Stimulated activated naive CD4-positive, alpha-beta T cell treated with Interleukin-2 at 50 U/mL for 16 hours (primary cell): ENCODE measurements at places on chromosomes 5 and 9.

- DNase-seq, result no peak
Observed at GRCh38 chr5:172867761-172868435, 33.8 kb downstream of the ERGIC1 start.

DNA sequence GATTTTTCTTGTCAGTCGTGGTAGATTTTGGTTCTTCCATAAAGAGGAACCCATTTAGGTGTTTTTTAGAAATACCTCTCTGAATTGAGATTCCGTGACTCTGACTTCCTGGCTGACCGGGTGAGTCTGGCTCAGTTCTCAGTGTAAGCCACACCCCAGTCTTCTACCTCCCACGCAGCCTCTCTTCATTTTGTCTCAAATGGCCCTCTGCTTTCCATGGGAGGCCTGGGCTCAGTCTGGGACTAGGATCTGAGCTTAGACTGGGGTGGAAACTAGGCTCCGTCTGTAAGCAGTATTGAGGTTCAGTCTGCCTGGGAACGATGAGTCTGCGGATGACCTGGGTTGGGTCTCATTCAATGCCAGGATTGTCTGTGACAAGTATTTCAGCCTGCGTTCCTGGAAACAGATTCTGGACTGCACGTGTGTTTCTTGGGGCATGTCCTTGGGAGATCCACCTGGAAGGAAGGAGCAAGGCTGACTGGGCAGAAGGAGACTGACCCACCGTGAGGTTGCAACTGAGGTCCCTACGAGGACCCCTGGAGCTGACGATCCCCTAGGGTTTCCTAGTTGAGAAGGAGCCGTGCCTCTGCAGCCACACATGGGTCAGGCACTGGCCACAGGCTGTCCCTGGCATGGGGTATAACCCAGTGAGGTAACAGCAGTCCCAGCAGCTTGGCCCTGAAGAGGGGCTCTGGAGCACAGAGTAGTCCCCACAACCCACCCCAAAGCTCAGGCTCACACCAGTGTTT is 12.4 kb upstream of the CRB2 start:
- DNase-seq, result no peak

DNA sequence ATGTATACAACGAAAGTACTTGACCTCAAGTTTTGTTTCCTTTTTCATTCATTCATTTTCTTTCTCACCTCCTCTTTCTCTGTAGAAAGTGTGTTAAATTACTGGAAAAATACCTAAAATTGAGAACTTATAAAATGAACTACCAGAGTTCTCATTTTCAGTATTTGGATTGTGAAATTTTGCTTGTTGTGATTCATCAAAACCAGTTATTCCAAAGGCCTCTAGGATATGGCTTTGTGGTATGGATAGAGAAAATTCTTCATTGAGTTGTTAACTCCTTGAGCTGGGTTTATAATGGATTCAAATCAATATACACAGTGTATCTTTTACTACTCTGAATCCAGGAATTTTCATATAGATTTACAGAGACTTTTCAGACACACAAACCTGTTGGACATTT is 287.6 kb downstream of the KDM4C start:
- no peak for DNase-seq

- no peak for DNase-seq
Observed at GRCh38 chr5:149297340-149298025, 25.8 kb downstream of the AFAP1L1 start.

DNA sequence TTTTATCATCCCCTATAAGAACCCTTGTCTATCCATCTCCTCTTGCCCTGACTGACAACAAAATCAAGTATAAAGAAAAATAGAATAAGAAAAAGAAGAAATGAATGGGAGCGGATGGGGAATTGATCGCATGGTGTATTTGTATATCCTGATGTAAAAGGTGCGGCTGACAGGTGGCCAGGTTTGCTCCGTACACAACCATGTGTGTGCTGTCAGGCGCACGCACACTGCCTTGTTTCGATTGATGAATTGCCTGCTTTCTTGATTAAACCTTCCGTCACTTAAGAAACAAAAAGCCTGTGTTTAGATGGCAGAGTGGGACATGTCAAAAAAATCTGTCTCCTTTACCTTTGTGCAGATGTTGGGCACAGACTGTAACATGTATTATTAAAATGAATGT is 102.6 kb downstream of the MVB12B start:
- no peak for DNase-seq

DNA sequence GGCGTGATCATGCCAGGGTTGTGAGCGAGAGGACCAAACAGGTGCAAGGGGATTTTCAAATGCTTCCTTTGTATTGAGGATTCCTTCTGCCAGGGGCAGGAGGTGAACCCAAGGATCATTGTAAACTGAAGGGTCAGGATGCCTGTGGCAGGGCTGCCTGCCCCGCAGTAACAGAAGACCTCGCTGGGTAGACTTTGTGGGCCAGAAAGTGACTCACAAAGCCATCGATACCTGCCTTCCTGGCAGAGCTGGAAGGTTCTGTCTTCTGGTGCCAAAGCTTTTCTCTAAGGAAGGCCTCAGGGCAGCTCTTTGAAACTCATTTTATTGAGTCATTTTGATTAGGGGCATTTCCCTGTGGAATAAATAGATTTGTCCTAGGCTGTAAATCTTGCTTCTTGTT is 223.4 kb downstream of the ICE1 start:
- no peak for DNase-seq

- no peak for DNase-seq
Observed at GRCh38 chr9:118651511-118651910, 717.7 kb downstream of the BRINP1 start.

DNA sequence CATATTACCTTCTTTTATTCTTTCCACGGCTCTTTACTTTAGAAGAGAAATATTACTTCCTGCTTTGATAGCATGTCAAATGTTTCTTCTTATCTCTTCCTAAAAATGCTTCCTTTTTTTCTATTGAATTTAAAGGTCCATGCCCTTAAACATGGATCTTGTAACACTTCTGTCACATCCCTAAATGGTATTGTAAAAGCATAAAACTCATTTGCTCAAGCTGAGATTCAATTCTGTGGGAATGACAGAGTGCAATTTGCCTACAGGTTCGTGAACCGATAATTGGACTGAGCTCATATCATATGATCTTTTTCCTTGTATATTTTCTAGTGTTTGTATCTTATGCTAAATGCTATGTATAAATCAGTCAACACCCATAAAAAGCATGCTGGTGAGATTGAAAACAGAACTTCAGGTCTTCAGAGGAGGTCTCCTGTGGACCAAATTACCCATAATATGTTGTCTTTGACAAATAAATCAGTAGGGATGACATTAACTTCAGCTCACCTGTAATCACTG is 429.3 kb downstream of the TMEM232 start:
- DNase-seq, result no peak

DNA sequence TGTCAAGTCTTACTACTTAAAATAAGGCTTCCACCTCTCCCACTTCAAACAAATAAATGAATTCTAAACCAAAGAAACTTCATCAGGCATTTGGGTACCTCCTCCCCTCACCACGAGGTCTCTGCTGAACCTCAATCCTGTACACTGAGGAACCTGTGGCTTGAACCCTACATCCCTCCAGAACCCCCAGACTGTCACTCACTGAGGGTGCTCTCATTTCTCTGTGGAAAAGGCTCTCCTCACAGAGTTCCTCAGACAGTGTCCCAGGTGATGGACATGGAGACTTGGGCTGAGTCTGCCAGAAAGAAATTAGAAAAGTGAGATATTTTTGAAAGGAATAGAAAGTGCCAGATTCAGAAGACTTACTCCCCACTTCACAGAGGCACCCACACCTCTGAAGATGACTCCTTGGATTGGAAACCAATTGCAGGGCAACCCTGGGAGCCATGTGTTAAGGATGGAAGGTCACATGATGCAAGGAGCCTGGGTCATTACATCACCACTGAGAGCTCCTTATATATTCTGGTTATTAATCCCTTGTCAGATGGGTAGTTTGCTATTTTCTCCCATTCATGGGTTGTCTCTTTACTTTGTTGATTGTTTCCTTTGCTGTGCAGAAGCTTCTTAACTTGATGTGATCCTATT is 19.8 kb downstream of the MLANA start:
- no peak for DNase-seq

- no peak for DNase-seq
Observed at GRCh38 chr9:72872718-72873117, 80.1 kb downstream of the ALDH1A1 start.

GRCh38 chr5:168807287-168807686 is 228.1 kb upstream of the PANK3 start:
- DNase-seq, result no peak

GRCh38 chr5:10652606-10653005 is 88.7 kb downstream of the ANKRD33B start:
- no peak for DNase-seq

DNA sequence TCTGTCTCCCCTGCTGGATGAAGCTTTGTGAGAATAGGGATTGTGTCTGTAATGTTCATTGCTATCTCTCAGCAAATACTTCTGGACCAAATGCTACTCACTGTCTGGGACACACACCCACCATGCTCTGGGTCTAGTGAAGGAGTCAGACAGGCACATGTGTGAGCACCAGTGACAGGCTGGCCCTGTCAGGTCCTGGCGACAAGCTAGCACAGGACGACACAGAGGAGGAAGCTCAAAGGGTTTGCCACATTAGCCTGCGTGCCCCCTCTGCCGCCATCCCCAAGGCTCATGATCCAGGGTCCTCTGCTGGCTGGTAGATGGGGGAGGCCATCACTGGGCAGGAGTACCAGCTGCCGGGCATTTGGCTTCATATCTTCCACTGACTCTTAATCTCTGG is 23.3 kb downstream of the LRSAM1 start:
- DNase-seq, result no peak

DNA sequence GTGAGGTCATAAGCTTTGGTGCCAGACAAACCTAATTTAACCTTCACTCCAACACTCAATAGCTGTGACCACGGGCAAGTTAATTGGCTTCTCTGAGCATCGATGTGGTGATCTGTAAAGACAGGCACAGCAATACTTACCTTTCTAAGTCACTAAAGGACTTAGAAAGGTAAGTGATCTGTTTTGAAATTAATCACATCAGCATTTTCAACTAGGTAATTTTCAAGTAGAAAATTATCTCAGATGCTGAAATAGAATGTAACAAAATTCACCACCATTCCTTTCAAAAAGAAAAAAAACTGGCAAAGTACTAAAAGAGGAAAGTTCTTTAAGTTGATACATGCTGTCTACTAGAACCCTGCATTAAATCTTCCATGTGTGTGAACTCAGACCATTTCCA is 354.5 kb downstream of the ICE1 start:
- no peak for DNase-seq

- no peak for DNase-seq
Observed at GRCh38 chr5:153365547-153365946, 124.9 kb upstream of the GRIA1 start.

DNA sequence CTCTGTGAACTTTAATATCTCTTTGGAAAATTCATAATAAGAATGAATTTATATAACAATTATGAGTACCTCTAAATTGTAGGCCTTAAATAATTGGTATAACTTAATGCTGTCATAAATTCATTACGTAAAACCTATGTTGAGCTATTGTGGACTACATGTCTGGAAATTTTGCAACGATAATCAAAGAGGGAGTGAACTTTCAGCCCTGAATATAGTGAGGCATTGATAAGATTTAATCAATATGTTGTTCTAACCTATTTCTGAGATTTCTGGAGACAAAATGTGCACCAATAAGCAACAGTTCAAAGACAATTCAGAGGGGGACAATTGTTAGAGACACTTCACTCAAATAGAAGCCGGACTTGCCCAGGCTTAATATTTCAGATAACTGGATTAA is 499.4 kb downstream of the ELAVL2 start:
- DNase-seq, result no peak

DNA sequence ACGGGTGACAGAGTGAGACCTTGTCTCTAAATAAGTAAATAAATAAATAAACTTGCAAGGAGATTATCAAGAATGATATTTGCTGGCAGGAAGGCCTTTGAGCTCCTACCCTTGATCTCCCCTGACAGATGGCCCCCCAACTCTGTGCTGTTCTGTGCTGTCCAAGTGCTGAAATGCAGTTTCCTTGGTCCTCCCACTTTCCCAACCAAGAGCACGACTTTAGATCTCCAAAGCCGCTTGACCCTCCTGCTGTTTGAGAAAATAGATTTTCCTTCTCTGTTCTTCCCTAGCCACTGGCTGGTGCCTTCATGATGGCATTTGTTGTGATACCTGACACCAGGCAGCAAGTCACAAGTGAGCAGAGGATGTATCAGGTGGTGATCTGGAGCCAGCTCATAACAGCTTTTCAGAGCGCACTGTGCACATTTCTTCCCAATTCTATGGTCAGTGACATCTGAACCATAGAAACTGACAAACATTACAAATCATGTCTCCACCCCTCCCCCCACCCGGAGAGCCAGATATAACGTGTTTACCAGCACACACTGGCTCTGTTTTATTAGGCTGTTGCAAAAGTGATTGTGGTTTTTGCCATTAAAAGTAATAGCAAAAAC is 80.0 kb upstream of the PUM3 start:
- no peak for DNase-seq

DNA sequence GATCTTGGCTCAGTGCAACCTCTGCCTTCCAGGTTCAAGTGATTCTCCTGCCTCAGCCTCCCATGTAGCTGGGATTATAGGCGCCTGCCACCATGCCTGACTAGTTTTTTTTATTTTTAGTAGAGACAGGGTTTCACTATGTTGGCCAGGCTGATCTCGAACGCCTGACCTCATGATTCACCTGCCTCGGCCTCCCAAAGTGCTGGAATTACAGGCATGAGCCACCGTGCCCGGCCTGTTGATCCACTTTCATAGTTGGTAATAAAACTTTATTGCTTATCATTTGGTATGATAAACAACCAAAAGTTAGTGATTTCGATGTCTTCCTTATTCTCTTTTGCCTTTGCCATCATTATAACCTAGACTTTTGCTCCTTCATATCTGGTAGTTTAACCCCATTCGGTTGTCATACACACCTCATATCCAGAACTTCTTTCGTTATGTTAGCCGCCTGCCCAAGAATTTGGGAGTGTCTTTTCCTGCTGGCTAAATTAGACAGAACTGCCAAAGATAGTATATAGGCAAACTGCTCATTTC is 45.0 kb downstream of the UBE2R2 start:
- no peak for DNase-seq

GRCh38 chr5:121967187-121967586 is 5.4 kb downstream of the SRFBP1 start:
- DNase-seq, result no peak

- no peak for DNase-seq
Observed at GRCh38 chr5:144644317-144644716, 473.6 kb downstream of the KCTD16 start.

- no peak for DNase-seq
Observed at GRCh38 chr5:140647042-140647419, 399 bp downstream of the NDUFA2 start.

- DNase-seq, result no peak
Observed at GRCh38 chr5:156753846-156754245, 96.2 kb upstream of the PPP1R2B start.

DNA sequence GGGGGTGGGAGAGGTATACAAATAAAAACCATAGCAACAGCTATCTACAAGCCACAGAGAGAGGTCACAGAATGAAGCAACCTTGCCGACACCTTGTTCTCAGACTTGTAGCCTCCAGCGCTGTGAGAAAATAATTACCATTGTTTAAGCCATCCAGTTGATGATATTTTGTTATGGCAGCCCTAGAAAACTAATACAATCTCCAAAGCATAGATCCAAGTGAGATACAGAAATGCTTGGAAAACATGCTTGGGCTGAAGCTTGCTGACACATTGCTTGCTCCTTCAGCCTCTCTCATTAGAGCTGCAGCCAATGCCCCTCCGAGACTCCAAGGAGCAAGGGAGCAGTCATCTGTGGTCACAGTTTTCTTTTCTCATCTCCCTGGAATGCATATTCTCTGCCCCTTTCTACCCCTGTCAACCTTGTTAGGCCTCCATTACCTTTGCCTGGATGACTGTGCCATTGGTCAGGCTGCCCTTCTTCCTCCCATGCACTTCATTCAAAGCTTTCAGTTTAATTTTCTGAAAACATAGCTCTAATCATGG is 401.4 kb upstream of the KLF4 start:
- DNase-seq, result no peak

- no peak for DNase-seq
Observed at GRCh38 chr9:99126312-99126711, 21.4 kb downstream of the TGFBR1 start.
